ENCODE measurements at places on chromosomes 5 and 9. TPM values are rescaled to one million over a fixed set of nuclear protein-coding genes. Genes with fewer than 3 reads are reported as not detected.

The PRSS3 gene
- total RNA-seq, result 1.00 TPM

DNA sequence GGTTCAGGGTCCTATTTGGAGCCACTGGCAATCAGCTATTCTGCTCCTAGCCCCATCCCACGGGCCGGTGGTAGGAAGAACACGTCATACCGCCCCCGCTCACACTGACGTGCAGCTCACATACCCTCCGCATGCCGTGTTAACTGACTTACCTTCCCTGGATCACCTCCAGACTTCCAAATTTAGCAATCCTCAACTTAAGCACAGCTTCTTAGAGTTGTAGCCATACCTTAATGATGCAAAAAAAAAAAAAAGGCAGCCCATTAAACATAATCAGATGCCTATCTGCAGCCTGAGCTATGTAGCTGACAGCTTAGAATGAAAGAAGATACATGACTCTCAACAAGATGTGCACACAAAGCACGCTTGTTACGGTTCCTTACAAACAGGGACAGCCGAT, 93.0 kb downstream of the IRX2 start:
- no peak for DNase-seq

GRCh38 chr5:58924306-58924705, 341.4 kb downstream of the RAB3C start:
- DNase-seq, result no peak

- DNase-seq, result peak; percentile 83
Measured at GRCh38 chr5:9519537-9519936, 26.3 kb downstream of the SEMA5A start.

DNA sequence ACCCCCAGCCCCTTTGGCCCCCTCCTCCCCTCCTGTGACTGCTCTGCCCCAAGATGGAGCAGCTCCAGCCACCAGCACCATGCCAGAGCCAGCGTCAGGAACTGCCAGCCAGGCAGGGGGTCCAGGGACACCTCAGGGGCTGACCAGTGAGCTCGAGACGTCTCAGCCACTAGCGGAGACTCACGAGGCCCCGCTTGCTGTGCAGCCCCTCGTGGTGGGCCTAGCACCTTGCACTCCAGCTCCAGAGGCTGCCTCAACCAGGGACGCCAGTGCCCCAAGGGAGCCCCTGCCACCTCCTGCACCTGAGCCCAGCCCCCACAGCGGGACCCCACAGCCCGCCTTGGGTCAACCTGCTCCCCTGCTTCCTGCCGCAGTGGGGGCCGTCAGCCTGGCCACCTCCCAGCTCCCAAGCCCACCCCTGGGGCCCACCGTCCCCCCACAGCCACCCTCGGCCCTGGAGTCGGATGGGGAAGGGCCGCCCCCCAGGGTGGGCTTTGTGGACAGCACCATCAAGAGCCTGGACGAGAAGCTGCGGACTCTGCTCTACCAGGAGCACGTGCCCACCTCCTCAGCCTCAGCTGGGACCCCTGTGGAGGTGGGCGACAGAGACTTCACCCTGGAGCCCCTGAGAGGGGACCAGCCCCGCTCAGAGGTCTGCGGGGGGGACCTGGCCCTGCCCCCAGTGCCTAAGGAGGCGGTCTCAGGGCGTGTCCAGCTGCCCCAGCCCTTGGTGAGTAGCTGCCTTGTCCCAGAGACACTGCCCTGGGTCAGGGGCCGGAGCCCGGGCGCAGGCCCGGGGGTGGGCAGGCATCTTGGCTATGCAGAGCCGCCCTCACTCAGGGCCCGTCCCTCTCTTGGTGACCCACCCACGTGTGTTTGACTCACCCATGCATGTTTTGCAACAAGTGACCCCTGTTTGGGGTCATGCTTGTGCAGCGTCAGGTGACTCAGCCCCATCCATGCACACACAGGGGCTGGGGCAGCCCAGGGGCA, 105.2 kb downstream of the WNK2 start:
- peak; percentile 66 for DNase-seq

The CMYA5 gene
- 3.5 TPM for total RNA-seq

GRCh38 chr5:138352071-138352721, at the start of gene KDM3B:
KDM3B (plus strand) TSS chr5:138352685; CDS start chr5:138352796, 111 bp downstream.
- DNase-seq, result peak; percentile 96

DNA sequence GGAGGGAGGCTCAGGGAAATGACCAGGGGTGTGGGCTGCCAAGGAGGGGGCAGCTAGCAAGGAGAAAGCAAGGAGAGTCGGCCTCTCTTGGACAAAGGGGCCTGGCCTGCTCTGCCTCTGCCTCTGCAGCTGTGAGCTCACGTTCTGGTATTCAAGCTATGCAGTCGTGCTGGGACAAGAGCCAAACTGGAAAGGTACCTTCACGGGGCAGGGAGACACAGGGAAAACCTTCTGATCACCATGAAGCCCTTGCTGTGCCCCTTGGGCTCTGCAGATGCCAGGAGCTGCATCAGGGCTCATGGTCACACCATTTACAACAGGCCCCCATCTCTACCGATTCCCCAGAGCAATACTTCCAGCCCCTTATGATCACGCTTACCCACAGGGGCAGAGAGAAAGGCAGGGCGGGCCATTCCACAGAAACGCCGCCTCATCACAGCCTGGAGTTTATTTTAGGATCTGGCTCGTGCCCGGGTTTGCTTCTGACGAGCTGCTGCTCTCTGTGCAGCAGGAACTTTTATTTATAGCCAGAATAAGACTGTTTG, 63.2 kb downstream of the PRRT1B start:
- peak; percentile 87 for DNase-seq
